Hematopoietic multipotent progenitor cell treated with erythropoietin and hydrocortisone succinate and interleukin-3 and kit ligand, for 15 days (in vitro differentiated cells): ENCODE measurements at places on chromosomes 3 and 15.

DNA sequence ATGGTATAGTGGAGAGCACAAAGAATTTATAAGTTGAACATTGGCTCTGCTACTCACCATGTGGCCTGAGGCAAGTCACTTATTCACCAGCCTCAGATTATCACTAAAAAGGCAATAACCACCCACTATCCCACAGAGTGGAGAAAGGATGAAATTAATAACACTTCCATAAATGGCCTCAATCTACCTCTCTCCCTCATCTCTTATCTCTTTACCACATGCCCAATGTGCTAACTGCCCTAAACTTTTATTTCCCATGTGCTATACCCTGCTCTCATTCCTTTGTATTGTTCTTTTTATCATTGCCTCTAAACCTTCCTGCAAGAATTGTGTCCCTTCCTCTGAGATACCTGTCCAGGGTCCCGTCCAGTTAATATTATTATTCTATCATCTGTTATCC lies 26.0 kb downstream of the SLC12A6 start:
- DNase-seq = no peak

DNA sequence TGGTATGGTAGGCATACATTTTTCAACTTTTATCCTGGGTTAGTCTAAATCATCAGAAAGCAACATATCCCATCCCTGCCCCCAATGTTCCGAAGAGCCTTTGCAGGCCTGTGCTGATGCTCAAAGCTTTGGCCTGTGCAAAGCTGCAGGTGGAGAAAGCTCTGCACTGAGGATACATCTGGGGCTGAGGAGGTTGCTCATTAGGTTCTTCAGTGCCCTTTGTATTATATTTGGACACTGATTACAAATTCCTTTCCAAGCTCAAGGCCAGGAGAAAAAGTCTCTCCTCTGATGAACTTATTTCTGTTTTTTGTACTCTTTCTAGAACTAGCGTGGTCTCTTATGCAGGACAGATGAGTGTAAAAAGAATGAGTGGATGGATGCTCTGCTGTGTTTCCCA lies 325.5 kb upstream of the LRRFIP2 start:
- DNase-seq = no peak

GRCh38 chr3:112366522-112366921 lies 33.6 kb downstream of the CD200 start:
- DNase-seq = no peak

DNA sequence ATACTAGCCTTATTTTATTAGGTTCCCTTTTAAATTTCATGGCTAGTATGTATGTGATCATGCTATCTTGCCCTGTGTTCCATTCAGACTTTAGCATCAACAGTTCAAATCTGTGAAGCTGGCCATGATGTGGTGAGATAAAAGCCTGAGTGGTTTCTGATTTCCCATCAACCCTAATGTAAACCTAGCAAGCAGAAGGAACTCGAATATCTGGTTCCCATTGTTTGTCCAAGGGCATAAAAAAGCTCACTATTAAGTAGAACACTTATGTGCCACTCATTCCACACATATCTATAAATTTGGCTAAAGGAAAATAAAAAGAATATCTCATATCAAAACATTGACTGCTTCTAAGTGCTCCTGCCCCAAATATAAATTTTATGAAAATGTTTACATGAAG lies 311.7 kb downstream of the CADM2 start:
- no peak for DNase-seq

GRCh38 chr3:50401978-50402595 lies 42.8 kb upstream of the TMEM115 start:
- DNase-seq = no peak

DNA sequence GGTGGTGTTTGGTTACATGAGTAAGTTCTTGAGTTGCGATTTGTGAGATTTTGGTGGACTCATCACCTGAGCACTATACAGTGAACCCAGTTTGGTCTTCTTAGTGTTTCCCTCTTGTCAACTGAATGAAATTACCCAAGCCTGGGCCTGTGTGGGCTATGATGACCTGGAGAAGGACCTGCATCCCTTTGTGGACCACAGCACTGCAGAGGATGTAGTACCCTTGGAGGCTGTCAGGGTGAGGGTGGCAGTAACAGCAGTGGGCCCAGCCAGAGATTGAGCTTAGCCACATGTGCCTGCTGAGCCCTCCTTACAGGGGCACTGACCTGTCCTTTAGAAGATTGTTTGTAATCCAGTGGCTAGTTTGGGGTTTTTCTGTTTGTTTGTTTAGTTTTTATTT lies 250.1 kb upstream of the TRIM42 start:
- DNase-seq = no peak

- DNase-seq = no peak
These were observed 14.2 kb upstream of the ANKDD1A start for GRCh38 chr15:64897345-64897985.

GRCh38 chr3:184741259-184741556 lies 29.3 kb upstream of the MAGEF1 start:
- no peak for DNase-seq

- DNase-seq = no peak
These were observed 161.1 kb downstream of the NUP210 start for GRCh38 chr3:13258986-13259514.

GRCh38 chr15:56272454-56272853 lies 28.8 kb upstream of the RFX7 start:
- no peak for DNase-seq

DNA sequence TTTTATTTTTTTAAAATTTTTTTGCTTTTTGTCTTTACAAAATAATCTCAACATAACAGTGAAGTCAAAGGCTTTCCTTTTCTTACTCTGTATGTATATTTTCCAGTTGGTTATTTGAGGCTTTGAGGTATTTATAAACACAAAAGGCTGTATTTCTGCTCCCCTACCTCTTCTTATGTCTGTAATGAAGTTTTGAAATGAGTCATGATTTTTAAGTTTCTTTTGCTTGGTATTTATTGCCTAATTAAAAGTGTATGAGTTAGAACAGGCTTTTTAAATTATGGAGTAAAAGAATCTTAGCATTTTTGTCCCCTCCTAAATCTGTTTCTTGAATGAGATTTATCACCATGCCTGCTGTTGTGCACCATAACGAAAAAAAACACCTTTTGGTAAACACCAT lies 66.0 kb downstream of the DCUN1D1 start:
- DNase-seq = no peak

DNA sequence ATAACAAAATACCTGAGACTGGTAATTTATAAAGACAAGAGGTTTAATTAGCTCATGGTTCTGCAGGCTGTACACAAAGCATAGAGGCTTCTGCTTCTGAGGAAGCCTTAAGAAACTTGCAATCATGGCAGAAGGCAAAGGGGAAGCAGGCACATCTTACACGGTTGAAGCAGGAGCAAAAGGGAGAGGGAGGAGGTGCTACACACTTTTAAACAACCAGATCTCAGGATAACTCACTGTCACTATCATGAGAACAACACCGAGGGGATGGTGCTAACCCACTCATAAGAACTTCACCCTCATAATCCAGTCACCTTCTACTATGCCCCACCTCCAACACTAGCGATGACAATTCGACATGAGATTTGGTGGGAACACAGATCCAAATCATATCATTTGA lies 54.4 kb downstream of the ATP8B4 start:
- DNase-seq = no peak

DNA sequence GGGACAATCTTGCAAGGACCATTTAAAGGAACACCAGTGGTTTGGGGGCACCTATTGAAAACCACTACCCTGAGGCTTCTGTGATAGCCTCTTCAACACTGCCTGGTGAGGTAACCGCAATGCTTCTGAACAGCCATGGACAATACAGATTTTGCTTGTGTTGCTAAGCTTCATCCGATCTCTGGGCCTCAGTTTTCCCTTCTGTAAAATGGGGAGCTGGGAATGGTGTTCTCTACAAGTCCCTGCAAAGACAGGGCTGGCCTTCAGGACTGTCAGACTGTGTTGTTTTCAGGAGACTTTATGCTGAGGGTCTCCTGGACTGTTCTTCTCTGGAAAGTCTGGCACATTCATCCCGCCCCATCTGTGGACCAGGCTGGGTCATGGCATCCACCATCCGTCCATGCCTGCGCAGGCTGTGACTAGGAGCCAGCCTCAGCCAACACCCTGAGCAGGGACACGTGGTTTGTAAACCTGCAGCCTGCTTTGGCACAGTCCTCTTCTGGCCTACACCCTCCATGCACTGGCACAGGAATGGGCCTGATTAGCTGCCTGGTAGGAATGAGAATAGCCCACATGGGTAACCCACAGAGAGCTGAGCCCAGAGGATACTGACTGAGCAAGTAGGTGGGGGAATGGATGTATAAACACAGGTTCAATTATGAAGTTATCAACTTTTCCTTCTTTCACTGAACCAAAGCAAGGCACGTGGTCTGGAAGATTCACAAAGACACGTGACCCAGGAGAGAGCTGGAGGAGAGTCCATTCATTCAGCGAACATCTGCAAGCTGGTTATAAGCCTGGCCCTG lies 55.3 kb downstream of the ROPN1B start:
- DNase-seq = no peak

- no peak for DNase-seq
These were observed 15.3 kb upstream of the MCCC1 start for GRCh38 chr3:183114384-183115178.

- DNase-seq = no peak
These were observed 613.3 kb downstream of the TUSC7 start for GRCh38 chr3:117322866-117323265.

DNA sequence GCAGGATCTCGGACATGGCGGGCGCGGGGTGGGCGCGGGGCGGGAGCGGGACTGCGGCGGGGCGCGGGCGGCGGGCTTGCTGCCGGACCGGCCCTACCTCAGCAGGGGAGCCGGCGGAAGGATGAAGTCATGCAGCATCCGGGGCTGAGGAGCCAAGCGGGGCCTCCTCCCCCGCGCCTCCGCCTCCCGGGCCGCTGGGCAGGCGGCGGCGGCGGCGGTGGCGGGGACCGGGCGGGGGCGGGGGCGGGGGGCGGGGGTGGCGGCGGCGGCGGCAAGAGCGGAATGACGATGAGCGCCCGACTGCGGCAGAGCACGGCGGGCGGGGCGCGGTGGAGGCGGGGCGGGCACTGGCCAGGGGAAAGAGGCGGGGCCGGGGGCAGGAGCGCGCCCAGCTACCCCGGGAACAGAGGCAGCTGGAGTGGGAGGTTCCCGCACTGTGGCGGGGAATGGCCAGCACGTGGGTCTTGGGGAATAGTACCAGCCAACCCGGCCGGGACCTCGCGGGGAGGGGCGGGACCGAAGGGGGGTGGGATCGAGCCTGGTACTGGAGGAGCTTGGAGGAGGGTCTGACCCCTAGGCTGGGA lies at the start of gene CAMK2N2:
TSS of gene CAMK2N2 (minus strand) at position 284 of the 584 bp plus-strand sequence. CDS start at position 16, 268 bp downstream.
- DNase-seq = no peak

- no peak for DNase-seq
These were observed 355.0 kb downstream of the RBMS3 start for GRCh38 chr3:29635888-29636287.

- no peak for DNase-seq
These were observed 611 bp downstream of the CTDSPL2 start for GRCh38 chr15:44427756-44428724.

GRCh38 chr3:157078131-157078810 lies 81.7 kb downstream of the CCNL1 start:
- no peak for DNase-seq

DNA sequence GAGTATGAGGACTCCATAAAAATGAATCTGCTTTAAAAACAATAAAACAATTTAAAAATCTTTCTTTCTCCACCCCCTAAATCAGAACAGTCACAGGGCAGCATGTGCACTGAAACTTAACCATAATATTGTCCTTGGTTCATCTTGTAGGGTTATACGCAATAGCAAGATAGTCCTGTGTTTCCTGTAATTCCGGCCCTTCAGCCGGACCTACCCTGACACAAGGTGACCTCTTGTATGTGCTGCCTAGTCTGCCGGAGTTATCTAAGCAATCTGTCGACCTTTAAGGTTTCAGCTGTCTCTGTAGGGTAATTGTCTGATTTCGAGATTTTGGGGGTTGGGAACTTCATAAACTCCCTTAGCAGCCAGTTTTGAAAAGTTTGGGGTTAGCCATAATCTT lies 99.9 kb downstream of the DHX36 start:
- DNase-seq = no peak

DNA sequence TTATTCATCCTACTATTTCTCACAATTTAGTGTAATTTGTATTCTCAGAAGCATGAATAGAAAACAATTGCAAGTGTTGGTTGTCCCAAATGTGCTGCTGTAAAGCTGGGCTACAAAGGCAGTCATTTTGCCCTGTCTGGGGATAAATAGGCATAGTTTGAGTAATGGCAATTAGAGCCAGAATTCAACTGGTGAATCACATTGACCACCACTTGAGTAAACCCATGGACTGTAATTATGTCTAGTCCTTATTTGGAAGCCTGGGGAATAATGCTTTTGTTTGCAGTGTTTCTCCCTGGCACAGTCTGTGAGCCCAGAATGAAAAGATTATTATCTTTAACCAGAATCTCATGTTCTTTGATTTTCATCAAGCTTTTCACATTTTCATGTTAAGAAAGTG lies 30.5 kb upstream of the CHL1 start:
- DNase-seq = no peak

DNA sequence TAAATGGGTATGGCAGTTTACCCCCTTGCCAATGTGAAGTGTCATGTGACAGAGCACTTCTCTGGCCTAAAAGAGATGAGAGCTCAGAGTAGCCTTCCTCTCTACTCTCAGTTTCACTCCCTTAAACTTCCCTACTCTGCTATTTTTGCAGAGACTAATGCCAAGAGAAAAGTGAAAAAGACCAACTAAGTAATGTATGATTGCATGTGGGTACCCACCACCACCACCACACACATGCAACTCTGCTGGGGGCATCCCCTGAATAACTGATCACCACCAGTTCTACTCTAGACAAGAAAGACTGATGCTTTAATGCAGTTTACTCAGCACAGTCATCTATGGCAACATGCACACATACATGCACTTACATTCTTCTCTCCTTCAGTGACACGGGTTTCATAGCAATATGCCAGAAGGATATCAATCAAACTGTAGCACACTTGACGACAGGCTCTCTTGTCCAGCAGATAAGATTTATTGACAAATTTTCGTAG lies 31.3 kb downstream of the SHQ1 start:
- DNase-seq = no peak

DNA sequence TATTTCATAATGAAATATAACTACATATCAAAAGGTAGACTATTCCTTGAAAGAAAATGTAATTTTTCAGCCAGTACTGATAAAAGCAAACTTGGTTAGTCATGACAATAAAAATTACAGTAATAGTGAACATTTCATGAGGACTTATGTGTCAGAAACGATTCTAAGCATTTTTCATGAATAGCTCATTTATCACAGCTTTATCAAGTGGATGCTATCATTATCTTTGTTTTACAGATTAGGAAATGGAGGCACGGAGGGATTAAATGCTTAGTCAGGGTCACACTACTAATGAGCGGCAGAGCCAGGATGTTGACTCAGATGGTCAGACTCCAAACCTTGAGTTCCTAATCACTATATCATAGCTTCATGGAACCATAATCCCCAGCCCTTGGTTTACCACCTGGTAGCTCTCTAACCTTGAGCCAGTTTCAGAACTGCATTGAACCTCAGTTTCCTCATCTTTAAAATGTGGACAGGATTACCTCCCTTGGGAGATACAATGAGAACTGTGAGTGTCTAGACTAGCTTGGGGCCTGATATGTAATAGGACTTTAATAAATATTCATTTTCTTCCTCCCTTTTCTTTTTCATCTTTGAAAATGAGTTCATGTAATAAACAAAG lies 85.4 kb downstream of the TNIK start:
- no peak for DNase-seq

- DNase-seq = no peak
These were observed 352.7 kb downstream of the ARPP21 start for GRCh38 chr3:35992041-35992440.
